ENCODE measurements at places on chromosomes 3 and 15.

DNA sequence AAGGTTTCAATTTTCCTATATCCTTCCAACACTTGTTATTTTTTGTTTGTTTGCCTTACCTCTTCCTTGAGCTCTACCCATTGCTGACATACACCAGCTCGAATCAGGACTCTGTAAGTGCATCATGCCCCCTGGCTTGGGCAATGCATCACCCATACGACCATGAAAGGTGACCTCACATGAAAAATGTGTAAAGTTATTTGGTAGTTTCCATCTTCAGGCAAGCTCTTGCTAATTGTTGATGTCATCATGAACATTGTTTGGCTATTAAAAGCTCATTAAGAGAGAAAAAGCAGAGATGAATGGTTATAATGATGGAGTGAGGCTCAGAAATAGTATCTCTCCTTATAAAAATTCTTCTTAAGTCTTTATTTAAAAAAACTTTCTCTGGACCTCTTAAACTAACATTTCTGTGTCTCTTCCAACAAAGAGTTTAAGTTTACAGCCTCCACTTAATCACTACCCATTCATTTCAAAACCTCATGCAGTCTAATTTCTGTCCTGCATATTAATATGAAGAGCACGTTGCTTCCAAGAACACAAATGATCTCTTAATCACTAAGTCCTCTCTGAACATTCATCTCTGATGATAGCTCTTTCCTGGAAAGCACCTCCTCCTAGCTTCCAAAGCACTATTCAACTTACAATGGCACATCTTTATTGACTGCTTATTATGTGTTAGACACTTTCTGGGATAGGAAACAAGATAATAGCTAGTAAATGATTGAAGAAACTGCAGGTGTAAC lies 236.3 kb downstream of the NFKBIZ start:
- no peak for DNase-seq

DNA sequence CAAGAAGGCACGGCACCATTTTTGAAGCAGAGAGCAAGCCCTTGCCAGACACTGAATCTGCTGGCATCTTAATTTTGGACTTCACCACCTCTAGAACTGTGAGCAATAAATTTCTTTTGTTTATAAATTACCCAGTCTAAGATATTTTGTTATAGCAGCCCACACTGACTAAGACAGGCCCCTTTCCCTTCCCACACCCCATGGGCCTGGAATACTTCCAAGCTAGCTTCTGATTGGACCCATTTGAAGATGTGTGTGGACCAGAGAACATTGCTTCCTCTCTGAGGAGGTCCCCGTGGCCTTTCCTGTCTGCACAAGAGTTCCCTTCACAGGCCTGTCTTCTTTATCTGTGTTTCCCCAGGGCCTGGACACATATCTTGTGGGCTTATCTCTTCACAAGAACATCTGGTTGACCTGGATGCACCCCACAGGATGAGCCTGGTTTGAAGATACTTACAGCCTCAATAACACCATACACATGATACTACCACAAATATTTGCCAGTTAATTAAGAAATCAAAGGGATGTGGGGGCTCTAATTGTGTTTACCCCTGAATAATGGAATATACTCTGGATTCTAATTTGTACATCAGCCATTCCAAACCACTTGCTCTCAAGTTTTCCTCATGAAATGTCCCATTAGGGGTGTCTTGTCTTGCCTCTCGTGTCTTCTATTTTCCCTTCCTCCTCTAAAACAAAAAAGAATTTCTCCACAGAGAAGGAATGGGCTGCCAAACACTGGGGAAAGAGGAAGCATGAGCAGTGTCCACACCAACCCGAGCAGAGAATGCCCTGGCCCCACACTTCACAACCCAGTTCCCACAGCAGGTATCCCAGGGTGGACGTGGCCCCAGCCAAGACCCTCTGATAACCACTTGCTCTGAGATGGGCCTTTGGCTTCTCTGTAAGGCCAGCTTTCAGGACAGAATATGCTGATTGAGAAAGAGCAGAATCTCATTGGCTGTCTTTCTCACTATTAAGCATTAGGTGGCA lies 42.5 kb downstream of the GLB1 start:
- no peak for DNase-seq

DNA sequence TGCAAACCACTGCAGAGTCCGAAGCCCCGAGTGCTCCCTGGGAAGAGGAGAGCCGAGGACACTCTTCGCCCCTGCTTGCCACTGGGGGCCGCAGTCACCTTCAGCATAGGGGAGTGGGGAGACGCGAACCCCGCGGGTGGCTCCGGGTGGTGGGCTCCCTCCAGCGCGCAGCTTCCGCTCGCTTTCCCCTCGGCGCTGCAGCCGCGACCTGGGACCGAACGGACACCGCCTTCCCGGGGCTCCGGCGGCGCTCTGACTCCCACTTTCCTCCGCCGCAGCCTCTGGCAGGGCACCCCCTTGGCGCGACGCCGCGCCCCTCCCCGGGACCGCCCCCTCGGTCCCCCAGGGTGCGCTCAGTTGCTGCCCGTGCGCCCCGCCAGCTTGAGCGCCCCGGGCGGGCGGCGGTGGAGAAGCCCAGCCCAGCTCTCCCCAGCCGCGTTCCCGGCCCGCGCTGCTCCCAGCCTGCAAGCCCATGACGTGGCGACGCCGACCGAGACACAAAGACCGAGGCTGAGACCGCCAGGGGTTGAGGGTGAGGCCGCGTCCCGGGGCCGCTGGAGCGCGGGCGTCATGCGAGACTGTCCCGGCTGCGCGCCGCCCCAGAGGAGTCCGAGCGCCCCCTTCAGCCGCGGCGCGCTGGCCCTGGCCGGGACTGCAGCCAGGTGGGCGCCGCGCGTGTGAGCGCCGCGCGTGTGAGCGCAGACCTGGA lies at the start of gene MINAR1:
Gene MINAR1, plus strand, starts transcription at position 701 of the 709 bp plus-strand sequence. CDS start 23,812 bp downstream, outside the sequence.
- peak; percentile 74 for DNase-seq

GRCh38 chr15:65095747-65096104 lies 19.2 kb downstream of the KBTBD13 start:
- no peak for DNase-seq

- DNase-seq: no peak
Measured at GRCh38 chr3:126414961-126415660, 20.4 kb downstream of the CFAP100 start.

DNA sequence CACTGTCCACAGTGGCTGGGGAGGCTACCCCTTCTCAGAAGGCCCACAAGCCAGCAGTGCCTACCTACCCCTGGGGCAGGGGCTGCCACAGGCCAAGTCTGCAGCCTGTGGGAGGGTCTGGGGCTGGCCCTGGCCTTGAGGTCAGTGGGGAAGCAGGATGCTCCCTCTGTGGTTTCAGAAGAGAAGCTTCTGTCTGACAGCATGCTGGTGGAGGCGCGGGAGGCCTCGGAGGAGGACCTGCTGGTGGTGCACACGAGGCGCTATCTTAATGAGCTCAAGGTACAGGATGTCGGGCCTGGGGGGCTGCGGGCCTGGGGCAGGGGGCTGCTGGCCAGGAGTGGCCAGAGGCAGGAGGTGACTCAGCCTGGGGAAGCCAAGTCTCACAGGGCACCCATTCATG lies 3.2 kb downstream of the HDAC11 start:
- no peak for DNase-seq

- DNase-seq: no peak
Measured at GRCh38 chr3:95352471-95352870, 1289.6 kb downstream of the NSUN3 start.

DNA sequence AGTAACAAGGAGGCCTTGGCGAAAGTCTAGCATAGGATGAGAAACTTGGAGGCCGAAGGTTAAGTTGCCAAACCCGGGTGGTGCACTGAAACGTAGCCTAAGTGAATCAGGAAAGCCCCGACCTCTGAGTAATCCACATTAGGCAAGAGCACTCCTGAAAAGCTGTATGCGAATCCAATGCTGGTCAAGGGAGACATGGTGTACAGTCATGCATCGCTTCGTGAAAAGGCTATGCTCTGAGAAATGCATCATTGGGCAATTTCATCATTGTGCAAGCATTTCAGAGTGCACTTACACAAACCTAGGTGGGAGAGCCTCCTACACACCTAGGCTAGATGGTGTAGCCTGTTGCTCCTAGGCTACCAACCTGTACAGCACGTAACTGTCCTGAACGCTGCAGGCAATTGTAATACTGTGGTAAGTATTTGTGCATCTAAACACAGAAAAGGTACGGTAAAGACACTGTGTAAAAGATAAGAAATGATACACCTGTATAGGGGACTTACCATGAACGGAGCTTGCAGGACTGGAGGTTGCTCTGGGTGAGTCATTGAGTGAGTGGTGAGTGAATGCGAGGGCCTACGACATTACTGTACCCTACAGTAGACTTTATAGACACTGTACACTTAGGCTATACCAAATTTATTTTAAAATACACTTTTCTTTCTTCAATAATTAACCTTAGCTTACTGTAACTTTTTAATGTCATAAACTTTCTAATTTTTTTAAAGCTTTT lies 222.5 kb downstream of the SHQ1 start:
- no peak for DNase-seq

Measured in muscle of back (tissue), 13 donors.